NCI-H1694 treated with DMSO at 0.1 percent for 48 hours (cell line): ENCODE measurements at places on chromosomes 2 and 18.

- peak; percentile 10 for DNase-seq
Measured at GRCh38 chr2:109269706-109270504, 140.9 kb downstream of the SH3RF3 start.

DNA sequence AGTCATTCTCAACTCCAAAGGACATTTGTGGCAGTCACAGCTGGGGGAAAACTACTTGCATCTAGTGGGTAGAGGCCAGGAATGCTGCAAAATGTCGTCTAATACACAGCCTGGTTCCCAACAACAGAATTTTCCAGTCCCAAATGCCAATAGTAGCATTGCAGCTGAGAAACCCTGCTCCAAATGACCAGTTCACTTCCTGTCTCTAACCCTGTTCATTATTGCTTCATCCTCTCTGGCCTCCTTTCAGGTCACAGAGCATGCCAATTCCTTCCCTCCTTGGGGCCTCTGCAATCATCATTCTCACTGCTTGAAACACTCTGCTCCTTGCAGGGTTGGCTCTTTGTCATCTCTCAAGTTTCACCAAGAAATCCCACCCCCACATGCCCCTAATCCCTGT, 139.1 kb downstream of the IRS1 start:
- no peak for DNase-seq

- DNase-seq = no peak
Measured at GRCh38 chr18:55310044-55310676, 277.8 kb downstream of the TCF4 start.

- no peak for DNase-seq
Measured at GRCh38 chr18:75378376-75379315, 48.9 kb downstream of the SMIM21 start.

GRCh38 chr2:142041996-142042395, 88.8 kb downstream of the LRP1B start:
- no peak for DNase-seq

DNA sequence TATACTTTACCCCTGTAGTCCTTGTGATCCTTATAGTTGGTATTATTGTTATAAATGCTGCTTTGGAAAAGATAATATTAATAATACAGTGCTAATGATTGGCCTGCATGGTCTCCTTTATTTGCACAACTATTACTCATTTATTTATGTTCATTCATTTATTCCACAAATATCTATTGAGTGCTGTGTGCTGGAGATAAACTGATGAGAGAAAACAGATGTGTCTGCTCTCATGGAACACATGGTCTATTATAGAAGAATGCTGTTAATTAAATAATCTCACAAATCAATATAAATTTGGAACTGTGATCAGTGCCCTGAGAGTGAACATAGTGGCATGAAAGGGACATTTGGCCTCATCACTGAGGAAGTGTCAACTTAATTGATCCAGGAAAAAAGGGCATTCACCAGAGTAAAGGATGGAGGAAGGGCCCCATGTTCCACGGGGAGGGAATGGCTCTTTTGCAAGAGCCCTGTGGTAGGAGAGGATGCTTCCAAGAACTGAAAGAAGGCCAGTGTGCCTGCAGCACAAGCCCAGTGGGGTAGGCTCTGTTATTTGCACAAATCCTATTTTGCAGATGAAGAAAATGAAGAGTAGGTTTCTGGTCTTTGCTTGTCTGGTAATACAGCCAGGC, 91.5 kb upstream of the STK39 start:
- no peak for DNase-seq

DNA sequence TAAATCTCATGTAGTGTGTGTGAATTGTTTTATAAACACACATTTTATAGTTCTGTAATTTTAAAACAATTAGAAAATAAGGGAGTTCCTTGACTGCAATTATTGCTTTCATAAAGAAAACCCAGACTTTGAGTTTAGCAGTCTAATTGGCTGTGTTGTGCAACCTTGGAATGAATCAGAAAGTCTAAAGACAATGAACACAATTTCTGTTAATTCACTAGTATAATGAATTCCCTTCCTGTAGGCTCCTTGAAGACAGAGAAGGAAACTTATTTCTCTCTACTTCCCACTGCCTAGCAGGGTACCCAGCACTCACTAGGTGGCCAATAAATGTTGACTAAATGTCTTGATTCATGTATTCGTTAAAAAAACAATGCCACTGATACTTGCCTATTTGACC, 79.9 kb downstream of the ANTXR1 start:
- no peak for DNase-seq

DNA sequence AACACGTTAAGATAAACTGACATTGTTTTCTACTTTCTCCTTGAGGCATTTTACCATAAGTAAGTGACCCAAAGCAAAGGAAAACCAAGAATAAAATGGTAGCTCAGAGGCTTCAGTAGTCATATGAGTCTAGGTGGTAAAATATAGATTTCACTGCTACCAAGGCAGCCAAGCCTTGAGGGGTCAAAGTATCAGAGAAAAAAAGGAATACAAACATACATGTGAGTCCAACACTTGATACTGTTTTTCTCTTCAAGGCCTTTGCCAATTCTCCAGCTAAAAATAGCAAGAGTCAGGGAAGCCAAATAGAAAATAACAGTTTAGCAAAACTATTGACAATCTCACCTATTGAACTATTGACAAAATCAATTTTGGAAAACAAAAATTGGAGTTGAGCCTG, 925.9 kb downstream of the BCL11A start:
- DNase-seq = no peak

- peak; percentile 85 for DNase-seq
Measured at GRCh38 chr2:233976690-233977294, 59.6 kb downstream of the TRPM8 start.

- no peak for DNase-seq
Measured at GRCh38 chr2:199977984-199978415, 22.6 kb downstream of the MAIP1 start.

GRCh38 chr2:25322312-25322711, 19.4 kb downstream of the DNMT3A start:
- DNase-seq = no peak

GRCh38 chr2:62396880-62397279, 109.1 kb downstream of the TMEM17 start:
- no peak for DNase-seq

- DNase-seq = no peak
Measured at GRCh38 chr18:5146093-5146492, 51.0 kb downstream of the AKAIN1 start.

DNA sequence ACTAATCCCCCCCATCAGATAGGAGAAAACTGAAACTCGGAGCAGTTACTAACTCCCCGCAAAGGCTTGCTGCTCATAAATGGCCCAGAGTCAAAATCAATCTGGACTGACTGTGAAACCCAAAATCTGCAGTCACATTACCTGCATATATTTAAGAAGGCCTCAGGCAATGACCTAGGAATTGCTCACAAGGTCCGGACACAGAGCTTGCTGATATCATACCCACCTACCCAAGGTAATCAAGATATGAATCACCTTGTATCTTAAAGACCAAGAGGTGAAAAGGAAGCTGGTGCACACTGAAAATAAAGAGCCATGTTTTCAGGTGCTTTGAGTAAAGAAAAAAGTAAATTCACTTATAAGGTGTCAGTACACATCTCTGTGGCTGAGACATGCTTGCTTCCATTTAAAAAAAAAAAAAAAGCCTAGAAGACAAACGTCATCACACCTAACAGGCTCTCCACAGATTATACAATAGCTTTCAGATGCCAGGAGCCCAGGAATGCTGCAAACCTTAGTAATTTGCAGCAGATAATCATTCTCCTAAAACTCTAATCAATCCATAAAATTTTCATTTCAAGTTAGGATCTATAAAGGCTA, 195.4 kb downstream of the ZEB2 start:
- no peak for DNase-seq

DNA sequence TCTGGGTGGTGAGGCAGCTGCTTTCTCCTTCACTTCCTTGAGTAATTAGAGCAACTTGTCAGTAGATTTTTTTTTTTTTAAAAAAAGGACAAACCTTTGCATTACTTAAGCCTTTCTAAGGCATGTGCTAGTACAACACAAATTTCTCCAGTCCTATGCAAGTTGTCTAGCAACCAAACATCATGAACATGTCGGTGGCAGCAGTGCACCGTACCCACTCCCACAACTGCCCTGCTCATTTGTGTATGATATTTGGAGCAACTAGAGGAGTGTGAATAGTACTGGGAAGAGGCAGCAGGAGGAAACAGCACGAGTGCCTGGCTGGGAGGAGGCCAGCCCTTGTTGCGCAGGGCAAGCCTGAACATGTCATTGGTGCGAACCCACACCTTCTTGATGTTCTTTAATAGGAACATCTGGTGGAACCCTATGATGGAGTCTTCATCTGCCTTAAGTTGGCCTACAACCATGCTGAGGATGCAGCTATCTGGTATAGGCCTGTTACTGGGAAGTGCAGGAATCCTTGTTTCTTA, 238.3 kb downstream of the TDRD15 start:
- DNase-seq = no peak

DNA sequence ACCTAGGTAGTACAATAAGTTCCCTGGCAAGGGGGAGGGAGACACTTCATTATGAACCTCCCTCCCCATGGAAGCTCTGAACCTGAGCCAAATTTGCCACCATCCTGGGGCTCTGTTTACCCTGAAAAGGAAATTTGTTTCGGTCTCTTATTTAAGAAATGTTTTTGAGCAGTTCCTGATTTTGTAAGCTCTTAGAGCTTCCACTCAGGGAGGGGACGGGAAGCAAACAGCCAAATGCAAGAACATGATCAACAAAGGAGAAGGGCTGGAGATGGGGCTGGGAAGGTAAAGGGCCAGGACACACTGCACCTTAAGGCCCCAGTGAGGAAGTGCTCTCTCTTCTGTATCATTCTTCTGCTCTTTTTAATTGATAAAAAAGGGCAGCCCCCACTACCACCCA, 117.9 kb downstream of the NRP2 start:
- DNase-seq = no peak

- no peak for DNase-seq
Measured at GRCh38 chr2:159130302-159130701, 156.2 kb downstream of the WDSUB1 start.

DNA sequence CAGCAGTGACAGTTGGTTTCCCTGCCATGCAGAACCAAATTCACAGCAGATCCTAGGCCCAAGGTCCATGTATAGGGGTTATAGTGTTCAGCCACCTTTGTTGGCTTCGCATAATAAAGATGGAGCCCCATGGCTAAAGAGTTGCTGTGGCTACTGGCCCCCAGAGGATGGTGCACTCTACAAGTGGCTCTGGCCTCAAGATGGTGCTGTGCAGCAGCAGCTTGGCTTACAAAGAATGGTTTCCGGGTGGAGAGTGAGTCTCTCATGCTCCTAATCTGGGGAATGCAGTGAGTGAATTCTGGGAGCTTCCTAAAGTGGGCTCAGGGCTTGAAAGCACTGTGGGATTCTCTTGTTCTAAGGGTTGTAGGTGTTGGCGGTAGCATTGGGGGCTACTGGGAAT, 1199.7 kb downstream of the CNTNAP5 start:
- no peak for DNase-seq

- no peak for DNase-seq
Measured at GRCh38 chr2:206267567-206267966, 6.9 kb upstream of the ZDBF2 start.

DNA sequence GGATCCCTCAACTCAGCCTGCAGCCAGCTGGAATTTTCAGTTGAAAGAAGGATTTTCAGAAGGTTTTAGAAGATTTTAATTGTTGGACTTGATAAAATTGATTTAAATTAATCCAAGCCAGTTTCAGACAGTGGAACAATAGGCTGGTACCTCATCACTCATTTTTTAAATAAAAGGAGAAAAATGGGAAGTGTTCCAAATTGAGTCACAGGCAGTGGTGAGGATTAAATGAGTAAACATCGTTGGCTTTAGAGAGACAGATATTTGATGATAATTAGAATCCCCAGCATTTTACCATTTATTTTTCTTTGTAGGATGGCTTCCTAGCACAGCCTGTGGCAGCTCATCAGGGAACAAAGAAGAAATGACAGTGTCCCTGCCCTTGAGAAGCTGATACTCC, 7.4 kb downstream of the CXCR4 start:
- DNase-seq = no peak

DNA sequence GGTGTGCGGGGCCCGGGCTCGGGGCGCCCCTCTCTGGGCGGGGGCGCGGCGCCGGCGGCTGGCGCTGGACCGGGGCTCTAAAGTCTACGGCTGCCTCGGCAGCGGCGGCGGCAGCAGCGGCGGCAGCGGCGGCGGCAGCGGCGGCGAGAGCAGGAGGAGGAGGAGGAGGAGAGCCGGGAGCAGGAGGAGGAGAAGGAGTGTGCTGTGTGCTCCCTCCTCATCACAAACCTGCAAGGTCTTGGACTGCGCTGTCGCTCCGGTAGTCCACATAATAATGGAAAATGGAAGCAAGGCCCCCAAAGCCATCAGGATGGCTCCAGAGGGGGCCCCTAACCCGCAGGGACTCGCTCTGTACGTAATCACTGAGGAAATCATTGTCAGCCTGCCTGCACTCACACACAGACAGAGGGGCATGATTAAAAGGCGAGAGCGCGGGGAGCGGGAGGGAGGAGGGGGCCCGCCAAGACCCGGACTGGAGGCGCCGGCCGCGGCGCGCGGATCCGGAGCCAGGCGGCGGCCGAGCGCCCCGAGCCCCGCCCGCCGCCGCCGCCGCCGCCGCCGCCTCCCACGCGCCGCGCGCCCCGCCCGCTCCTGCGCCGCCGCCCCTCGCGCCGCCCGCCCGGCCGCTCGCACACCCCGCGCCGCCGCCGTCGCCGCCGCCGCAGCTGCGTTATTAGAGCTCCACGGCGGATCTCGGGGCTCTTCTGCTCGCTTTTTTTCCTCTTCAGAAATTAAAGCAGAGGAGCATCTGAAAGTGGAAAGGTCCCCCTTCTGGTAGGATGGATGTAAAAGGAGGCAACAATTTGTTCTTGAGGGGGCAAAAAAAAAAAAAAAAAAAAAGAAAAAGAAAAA, at the start of gene ZNF521:
ZNF521 (minus strand) TSS at position 390 of the 852 bp plus-strand sequence. CDS start 1,220 bp downstream, outside the sequence.
- peak; percentile 59 for DNase-seq

GRCh38 chr2:207885010-207885409, 115.3 kb upstream of the FZD5 start:
- no peak for DNase-seq

- DNase-seq = no peak
Measured at GRCh38 chr2:120469426-120469825, 123.5 kb downstream of the INHBB start.

DNA sequence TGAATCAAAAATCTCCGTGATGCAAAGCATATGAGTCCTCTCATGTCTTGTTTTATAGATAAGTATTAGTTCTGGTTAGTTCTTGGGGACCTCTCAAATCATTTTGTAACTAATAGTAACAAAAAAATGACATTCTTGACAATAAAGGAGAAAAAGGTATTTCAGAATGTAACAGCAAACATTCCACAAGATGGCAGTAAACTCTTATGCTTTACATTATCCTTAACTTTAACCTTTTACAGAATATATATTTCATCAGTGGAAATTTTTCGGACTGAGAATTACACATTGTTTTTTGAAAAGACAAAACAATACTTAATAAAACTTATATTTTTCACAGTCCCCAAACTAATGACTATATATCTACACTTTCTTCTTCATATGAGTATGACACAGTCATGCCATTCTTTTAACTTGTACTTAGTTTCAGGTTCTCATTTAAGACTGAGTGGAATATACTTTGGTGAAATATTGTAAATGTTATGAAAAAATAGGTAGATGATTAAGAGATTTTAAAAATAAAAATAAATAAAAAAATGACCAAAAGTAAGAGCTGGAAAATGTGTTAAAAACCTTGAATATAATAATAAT, 142.9 kb upstream of the NXPH2 start:
- DNase-seq = peak; percentile 71

- no peak for DNase-seq
Measured at GRCh38 chr18:3466045-3466444, 16.1 kb downstream of the TGIF1 start.
